ENCODE measurements at places on chromosomes 12 and 14.

DNA sequence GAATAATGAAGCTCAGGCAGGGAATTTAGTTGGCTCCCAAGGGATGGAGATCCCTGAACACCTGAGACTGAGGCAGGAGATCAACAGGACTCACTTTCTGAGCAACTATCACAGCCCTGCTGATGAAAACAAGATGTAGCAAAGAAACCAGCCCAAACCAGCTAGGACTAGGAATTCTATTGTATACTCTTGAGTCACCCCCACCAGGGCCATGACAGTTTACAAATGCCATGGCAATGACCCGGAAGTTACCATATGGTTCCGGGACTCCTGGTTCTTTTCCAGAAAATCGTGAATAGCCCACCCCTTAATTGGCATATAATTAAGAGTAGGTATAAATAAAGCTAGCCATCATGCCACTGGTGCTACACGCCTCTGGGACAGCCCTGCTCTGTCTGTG, 46.0 kb upstream of the OASL start:
- no peak for DNase-seq

DNA sequence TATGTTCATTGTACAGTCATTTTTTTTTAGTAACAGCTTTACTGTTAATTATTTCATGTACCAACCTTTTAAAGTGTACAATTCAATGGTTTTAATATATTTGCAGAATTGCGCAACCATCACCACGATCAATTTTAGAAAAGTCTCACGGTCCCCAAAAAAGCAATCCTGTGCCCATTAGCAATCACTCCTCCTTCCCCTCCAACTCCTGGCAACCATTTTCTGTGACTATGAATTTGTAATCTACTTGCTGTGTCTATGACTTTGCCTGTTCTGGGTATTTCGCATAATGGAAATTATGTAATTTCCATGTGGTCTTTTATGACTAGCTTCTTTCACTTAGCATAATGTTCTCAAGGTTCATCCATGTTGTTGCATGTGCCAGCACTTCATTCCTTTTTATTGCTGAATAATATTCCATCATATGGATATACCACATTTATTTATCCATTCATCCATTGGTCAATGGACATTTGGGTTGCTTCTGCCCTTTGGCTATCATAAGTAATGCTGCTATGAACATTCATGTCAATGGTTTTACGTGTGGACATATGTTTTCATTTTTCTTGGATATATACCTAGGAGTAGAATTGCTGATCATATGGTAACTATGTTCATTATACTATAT, 9.9 kb downstream of the KICS2 start:
- DNase-seq = no peak

- DNase-seq = no peak
Measured at GRCh38 chr14:61484031-61484430, 162.7 kb downstream of the PRKCH start.

DNA sequence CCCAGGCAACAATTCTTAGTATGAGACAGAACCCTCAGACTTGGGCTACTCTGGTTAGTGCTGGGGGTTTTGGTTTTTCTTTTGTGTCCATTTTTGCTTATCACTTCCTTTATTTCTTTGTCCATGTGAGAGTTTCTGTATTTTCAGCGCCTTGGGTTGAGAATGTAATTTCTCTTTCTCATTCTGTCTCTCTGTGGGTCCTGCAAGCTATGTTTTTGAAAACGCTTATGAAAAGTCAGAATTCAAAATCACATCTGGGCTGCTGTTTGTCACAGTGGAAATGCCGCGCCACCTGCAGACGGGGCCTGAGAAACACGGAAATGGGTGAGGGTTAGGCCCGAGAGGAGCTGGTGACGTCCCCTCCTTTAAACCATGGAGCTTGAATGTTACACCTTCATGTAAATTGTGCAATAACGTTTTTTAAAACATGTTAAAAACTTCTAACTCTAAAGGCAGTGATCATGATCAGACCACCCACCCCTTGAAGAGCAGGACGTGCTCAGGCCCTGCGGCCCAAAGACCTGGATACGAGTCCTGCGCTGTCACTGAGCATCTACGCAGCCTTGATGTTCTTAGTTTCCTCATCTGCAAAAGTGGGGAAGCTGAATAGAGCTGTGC, 26.1 kb downstream of the JDP2 start:
- DNase-seq = no peak

GRCh38 chr12:24803430-24804245, 145.3 kb downstream of the BCAT1 start:
- DNase-seq = no peak

DNA sequence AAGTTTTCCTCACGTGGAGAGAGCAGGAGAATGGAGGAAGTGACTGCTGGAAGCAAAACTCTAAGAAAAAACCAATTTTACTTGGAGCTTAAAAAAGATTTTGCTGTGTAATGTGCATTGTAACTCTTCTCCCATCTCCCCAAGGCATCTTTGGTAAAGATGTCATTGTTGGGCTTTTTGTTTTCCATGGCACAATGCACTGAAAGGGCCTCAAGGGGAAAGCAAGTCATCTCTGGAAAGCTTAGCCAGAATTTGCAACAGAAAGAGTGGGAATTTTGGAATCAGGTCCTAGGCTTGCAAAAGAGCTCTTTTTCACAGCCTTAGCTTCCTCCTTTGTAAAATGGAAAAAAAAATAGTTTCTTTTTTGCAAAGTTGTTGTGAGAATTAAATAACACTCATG, 7.9 kb upstream of the PPM1A start:
- DNase-seq = no peak

GRCh38 chr12:22532317-22532716, 12.0 kb downstream of the C2CD5 start:
- no peak for DNase-seq

- no peak for DNase-seq
Measured at GRCh38 chr12:39975374-39975918, 130.4 kb downstream of the SLC2A13 start.

GRCh38 chr12:119274636-119275065, 59.9 kb upstream of the CCDC60 start:
- no peak for DNase-seq

- no peak for DNase-seq
Measured at GRCh38 chr14:44945264-44945663, 16.5 kb downstream of the KLHL28 start.

DNA sequence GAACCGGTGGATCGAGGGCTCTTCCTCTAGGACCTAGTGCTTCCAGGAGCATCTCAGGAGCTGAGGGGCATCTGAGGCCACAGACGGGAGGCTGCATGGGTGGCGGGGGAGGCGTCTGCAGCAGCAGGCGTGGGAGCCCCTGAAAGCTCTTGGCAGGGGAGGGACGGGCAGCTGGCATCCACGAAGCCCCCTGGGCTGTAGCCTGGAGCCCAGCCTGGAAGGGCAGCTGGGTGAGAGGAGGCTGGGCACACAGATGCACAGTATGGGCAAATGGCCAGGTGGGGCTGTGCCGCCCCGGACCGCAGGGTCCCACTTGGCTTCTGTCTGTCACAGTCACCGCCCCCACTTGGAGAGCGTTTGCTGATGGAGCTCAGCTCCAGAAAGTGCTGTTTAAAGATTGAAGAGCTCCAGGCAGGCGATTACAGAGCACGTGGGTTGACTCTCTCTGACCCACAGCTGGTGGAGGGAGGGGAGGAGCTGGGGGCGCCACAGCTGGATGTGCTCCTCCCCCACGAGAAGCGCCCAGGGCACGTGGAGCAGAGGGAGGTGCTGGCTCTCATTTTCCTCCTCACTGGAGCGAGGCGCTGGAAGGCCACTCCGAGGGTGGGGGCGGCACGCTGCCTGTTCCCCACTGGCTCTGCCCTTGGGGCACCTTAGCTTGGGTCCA, 155.0 kb upstream of the C14orf180 start:
- DNase-seq = no peak

- DNase-seq = no peak
Measured at GRCh38 chr12:41367726-41368405, 179.7 kb downstream of the PDZRN4 start.

- DNase-seq = no peak
Measured at GRCh38 chr12:105033851-105034250, 47.7 kb downstream of the NOPCHAP1 start.

DNA sequence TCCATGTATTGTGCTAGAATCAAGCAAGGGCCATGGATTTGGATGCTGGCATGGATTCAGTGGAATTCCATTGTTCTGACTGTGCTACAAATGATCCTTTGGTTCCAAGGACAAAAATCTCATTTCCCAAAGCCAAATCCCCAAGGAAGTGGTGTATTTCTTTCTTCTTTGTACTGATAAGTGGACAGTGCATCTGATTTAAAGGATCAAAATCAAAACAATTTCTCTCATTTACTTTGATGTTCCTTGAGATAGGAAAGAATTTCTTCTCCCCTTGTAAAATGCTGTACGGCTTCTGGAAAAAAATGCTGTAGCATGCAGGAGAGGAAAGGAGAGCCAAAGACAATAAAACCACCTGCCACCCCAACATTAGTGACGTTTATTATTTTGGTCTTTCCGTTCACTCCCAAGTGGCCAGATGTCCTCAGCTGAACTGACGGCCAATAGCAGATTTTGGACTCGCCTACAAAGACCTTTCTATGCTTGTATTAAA, 185.7 kb downstream of the PRKD1 start:
- no peak for DNase-seq

DNA sequence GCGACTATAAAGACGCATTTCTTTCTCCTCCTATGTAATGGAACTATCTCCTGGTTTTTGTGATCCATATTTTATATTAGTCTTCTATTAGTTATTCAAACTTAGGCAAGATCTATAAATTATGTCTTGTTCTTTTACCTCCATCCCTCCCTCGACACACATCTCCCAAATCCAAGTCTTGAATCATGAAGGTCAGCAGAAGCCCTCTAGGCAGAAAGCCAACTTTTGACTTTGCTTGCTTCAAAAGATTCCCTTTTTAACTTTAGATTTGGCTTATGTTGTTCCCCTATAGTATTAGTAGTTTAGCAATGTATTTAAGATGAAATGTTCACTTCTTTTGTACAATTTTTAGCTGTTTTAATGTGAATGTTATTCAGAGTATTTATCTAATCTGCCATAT, 689.8 kb downstream of the SLC6A15 start:
- DNase-seq = no peak

DNA sequence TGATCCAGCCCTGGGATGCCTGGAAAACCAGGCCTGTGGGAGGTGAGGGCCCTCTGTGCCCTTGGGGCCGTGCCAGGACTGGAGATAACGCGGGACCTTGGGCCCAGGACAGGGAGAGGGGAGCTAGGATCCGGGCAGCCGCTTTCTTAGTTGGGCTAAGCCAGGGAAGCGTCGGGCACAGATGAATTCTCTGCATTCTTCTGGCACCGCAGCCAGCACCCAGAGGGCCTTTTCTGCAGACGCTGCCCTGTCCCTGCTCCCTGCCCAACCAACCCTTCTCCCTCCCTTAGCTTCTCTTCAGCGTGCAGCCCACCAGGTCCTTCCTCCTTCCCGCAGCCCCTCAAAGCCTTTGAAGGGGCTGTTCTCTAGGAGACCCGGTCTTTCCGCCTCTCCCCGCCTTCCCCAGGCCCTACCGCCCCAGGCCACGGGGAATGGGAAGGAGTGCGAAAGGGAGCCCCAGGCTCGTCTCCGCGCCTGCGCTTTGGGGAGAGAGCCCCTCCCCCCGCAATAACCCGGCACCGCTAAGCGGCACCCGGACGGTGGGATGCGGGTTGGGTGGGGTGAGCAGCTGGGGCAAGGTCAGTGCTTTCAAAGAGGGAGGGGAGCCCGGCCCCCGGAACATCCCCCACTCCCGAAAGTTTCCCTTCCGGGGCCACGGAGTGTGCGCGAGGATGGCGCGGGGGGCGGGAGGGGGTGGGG, 663 bp downstream of the NCKAP5L start:
- DNase-seq = no peak

GRCh38 chr12:58926586-58926985, 6.3 kb upstream of the LRIG3 start:
- DNase-seq = no peak

- DNase-seq = no peak
Measured at GRCh38 chr12:12167847-12168246, 97.1 kb downstream of the BCL2L14 start.

DNA sequence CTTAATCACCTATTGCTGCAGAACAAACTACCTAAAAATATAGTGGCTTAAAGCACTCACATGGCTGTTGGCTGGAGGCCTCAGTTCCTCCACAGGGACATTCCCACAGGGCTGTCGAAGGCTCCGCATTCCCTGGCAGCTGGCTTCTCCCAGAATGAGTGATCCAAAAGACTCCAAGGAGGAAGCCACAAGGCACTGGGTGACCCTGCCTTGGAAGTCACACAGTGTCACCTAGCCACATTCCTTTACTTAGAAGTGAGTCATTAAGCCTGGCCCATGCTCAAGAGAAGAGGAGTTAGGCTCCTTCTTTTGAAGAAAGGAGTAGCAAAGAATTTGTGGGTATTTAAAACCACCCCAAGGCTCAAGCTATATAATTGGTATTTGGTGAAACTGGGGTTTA, 63.9 kb upstream of the MAP1LC3B2 start:
- DNase-seq = no peak

DNA sequence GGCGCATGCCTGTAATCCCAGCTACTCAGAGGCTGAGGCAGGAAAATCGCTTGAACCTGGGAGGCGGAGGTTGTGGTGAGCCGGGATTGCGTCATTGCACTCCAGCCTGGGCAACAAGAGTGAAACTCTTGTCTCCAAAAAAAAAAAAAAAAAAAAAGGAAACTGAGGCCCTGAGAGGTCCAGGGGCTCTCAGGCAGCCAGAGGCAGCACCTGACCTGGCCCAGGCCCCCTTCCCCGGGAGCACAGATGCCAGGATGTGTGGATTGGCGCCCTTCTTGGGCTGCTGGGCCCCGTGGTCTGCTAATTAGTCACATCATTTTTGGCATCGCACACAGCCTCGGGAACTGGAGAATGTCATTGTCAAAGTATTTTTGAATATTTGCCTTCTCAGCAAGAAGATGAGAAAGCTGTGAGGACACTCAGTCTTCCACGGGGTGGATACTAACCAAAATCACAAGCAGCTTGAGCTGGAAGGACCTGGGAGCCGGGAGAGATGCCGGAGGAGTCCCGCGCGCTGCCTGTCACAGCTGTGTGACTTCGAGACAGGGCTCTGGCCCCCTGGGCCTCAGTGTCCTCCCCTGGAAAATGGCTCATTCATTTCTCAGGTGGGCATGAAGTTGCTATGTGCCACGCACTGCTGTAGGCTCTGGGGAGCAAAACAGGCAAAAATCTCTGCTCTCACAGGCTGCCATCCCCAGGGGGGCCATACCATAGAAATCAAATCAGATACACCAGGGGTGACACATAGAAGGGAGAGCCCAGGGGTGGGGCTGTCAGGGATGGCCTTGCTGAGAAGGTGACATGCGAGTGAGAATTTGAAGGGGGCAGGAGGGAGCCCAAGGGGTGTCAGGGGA, 12.5 kb upstream of the RCOR1 start:
- no peak for DNase-seq

GRCh38 chr12:68364328-68364727, 32.2 kb upstream of the MDM1 start:
- no peak for DNase-seq

GRCh38 chr12:87136330-87136976, 880.3 kb upstream of the MGAT4C start:
- peak; percentile 5 for DNase-seq

DNA sequence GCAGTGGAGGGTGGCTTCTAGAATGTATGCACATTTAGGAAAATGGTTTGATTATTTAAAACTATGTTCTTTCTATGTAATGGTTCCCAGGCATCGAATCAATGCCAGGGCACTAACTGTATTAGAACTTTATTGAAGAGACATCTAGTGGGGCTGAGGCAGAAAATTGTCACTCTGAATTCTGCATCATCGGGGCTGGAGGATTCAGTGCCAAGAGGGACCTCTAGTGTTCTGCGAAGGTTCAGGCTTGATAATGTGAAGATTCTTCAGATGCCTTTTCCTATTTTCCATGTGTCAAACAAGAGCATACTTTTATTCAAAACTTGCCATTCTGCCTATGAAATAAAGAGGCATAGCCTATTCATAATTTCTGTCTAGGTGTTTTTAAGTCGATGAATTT, 146.3 kb downstream of the CAND1 start:
- no peak for DNase-seq

GRCh38 chr12:79058342-79058741, 193.8 kb downstream of the SYT1 start:
- DNase-seq = no peak
